Brain pericyte (primary cell): ENCODE measurements at places on chromosomes 6 and 20.

- no peak for DNase-seq
Measured at GRCh38 chr20:44442298-44443070, 33.2 kb upstream of the TTPAL start.

GRCh38 chr6:47363736-47364135 is 54.0 kb upstream of the TNFRSF21 start:
- DNase-seq, result no peak

- no peak for DNase-seq
Measured at GRCh38 chr6:74000666-74001490, 304.9 kb downstream of the CD109 start.

- DNase-seq, result no peak
Measured at GRCh38 chr6:140355476-140355875, 981.0 kb upstream of the CITED2 start.

GRCh38 chr6:14100138-14100537 is 17.4 kb upstream of the CD83 start:
- DNase-seq, result no peak

GRCh38 chr6:37021356-37022129 is 16.1 kb downstream of the FGD2 start:
- no peak for DNase-seq

GRCh38 chr6:89360415-89360999 is 8.0 kb upstream of the UBE2J1 start:
- no peak for DNase-seq

DNA sequence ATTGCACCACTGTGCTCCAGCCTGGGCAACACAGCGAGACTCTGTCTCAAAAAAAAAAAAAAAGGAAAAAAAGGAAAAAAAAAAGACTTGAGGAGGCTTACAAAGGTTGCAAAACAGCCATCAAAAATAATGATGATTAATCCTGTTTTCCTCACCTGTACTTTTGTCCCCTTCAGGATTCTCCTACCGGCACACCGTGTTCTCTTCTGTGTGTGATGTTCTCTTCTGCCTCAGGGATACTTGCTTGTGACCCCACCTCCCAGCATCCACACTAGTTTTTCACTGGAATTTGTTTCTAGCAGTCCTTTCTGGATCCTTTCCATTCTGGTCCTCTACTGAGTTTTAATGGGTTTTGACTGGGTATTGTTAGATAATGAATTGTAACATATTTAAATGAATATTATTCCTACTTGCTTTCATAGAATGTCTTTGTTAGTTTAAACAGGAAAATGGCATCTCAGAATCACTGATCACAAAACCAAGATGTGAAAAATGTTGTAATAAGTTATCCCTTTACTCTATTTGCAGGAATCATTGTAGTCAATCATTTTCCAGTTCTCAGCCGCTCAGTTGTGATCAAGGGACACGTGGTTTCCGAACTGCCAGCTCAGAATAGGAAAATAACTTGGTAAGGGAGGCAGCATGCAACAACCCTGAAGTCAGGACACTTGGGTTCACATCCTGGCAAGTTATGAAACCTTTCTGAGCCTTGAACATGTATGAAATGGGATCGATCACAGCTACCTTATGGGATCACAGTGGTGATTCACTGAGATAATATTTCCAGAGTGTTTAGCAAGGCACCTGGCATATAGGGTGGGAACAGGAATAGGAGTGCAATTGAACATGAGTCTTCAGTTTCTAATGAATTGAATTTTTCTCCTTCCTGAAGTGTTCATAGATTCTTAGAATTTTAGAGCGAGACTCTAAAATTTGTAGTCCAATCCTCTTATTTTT is 8.5 kb downstream of the C6orf89 start:
- no peak for DNase-seq

GRCh38 chr6:112634376-112634775 is 287.2 kb downstream of the RFPL4B start:
- DNase-seq, result no peak

DNA sequence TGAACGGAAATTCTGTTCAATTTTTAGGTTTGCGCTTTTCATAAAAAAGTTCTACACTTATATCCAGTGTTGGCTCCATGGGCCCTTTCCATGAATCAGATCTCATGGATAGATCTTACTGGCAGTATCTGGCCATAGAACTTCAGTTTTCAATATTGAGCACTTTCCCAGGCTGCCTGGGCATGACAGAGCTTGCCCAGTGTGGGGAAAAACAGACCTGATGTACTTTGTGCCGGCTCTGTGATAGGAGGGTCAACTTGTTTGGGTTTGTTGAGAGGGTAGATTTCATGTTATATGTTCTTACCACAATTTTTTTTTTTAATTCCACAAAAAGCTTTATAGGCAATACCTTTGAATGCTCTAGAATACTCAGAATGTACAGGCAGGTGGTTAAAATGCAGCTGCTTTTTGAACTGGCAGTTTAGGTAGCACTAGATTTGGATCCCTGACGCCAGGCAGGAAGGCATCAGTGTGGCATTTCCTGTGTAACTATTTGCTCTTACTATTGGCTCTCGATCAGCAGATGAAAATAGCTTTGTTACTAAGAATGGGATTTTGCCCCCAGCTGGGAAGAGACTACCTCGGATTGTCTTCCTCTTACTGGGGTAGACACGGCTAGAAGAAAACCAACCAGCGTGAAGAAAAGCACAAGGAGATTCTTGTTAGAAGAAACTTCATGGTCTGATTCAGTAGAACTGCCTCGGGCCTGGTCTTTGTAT is 404.9 kb upstream of the SOX4 start:
- no peak for DNase-seq

DNA sequence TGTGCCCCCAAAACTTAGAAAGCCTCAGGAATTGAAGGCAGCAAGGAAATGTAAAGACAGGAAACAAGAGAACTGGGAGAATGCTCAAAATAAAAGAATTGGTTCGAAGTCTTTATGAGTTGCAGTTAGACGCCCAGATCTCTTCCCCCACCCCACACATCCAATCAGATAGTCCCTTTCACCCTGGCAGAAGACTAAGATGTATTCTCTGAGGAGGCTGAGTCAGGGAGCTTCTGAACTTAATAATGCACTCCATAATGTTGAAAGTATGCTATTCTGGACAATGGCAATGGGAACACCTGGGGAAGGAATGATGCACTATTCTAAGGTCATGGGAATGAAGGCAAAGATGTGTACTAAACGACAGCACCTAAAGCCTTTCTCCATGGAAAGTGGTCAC is 173.6 kb downstream of the MTFR2 start:
- no peak for DNase-seq

- no peak for DNase-seq
Measured at GRCh38 chr6:106372838-106373501, 12.5 kb downstream of the CRYBG1 start.

- no peak for DNase-seq
Measured at GRCh38 chr6:17281497-17282481, 628 bp downstream of the RBM24 start.

GRCh38 chr6:64006246-64006645 is 370.6 kb downstream of the PHF3 start:
- no peak for DNase-seq
